ENCODE measurements at places on chromosomes 3 and 15.

- DNase-seq = no peak
Observed at GRCh38 chr3:43262194-43262593, 24.1 kb upstream of the SNRK start.

GRCh38 chr15:90203922-90204321, 2.8 kb downstream of the SEMA4B start:
- DNase-seq = no peak

DNA sequence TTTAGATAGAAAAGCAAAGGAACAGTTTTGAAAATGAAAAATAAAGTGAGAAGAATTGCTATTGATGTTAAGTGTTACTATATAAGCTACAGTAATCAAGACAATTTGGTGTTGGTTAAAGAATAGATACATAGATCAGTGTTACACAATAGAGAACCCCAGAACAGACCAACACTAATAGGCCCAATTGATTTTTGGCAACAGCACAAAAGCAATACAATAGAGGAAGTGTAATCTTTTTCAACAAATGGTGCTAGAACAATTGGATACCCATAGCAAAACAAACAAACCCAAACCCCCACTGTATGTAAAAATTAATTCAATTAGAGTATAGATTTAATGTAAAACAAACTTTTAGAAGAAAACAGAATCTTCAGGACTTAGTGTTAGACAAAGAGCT, 61.8 kb downstream of the ATP11B start:
- DNase-seq = no peak

- DNase-seq = no peak
Observed at GRCh38 chr3:162390891-162391290, 894.3 kb downstream of the OTOL1 start.

GRCh38 chr3:59318881-59319280, 269.1 kb upstream of the CFAP20DC start:
- no peak for DNase-seq

DNA sequence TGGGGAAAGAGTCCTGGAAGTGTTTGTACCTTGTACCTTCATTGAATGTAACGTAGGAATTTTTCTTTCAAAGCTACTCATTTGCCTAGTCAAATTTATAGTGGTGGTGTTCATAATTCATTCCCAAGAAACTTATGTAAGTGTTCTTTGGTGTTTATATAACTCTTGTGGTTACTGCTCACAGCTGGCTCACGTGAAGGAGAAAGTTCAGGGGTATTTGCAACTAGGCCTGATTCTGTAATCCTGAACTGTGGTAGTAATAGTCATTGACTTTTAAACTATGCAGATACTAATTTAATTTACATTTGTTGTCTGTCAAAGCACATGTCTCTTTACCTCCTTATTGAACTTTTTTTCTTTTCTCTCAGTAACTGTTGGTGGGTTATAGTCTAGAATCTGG, 50.5 kb upstream of the TEX264 start:
- no peak for DNase-seq

- no peak for DNase-seq
Observed at GRCh38 chr3:133531981-133532380, 41.5 kb upstream of the CDV3 start.

- no peak for DNase-seq
Observed at GRCh38 chr3:11660242-11660641, 16.5 kb upstream of the VGLL4 start.

GRCh38 chr3:45985532-45986302, 9.9 kb downstream of the FYCO1 start:
- DNase-seq = no peak

- DNase-seq = no peak
Observed at GRCh38 chr3:192825216-192825615, 92.4 kb downstream of the MB21D2 start.

DNA sequence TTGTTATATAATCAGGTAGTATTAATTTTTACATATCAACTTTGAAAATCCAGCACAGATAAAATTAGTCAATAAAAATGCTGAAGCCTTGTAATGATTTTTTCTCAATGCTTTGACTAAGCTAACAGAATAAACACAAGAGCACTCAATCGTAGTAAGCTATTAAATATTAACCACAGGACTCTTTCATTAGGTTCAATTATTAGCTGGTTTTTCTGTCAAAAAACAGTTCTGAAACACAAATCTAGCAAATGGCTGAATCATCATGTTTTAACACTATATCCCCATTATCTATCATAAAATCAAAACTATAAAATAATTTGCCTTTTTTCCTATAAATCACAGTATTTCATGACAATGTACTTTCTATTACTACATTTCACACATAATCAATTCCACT, 69.6 kb downstream of the PLOD2 start:
- no peak for DNase-seq

DNA sequence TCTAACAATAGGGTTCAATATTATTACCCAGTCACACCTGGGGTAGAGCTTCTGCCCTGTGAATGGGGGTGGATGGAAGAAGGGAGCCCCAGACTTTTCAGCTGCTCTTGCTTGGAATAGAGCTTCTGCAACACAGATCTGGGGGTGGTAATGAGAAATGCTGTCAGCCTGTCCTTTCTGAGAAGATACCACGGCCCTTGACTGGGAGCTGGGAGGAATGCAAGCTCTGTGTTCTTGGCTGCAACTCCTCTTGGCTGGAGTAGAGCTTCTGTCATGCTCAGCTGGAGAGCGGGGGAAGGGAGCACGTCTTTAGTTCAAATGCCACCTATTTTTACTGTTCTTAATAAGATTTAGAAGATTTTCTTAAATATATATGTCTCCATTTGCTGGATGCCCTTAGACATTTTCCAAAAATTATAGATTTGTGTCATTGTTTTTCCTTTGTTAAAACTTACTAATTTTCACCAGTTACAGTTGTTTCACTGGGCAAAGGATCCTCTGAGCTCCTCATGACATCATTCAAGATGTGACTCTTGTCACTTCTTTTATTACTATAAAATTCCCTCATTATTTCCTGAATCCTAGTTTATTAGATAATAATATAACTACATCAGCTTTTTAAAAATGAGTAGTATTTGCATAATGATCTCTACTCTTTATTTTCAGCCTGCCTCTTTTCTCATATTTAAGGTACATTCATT, 180.0 kb upstream of the TGFBR2 start:
- no peak for DNase-seq

- no peak for DNase-seq
Observed at GRCh38 chr3:71195492-71195891, 388.0 kb downstream of the FOXP1 start.

GRCh38 chr3:78255403-78255802, 1215.5 kb downstream of the ROBO2 start:
- DNase-seq = no peak

DNA sequence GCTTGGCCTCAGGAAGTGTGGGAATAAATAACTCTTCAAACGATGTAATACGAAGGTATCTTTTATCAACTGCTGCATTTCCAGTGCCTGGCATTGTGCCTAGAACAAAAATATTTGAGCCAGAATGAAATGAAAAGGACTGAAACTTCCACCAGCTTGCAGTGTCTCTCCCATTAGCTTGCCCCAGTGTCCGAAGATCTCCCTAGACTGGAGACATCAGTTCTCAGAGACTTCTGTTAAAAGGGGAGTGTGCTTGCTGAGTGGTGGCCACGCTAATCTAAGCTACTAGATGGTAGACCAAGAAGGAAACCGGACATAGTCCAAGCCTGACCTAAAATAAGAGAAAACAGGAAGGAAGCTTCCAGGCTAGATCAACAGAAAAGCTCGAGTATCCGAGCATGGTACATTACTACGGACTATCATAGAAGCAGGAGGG, 28.6 kb downstream of the KCNAB1 start:
- no peak for DNase-seq

DNA sequence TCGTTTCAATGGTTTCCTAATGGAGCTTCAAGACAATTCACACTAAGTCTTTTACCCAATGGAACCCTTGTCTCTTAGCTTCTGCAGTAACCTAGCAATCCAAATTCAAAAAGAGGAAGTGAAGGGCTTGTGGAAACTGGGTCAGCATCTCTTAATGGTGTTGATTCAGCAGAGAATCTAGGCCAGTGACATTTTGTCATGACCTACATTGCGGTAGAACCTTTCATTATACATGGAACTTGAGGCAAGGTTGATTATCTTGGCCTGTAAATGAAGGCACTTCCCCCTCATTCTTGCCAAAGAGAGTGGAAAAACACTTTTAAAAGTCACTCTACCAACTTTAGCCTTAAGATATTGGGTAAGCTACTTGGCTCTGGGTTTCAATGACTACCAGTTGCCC, 42.8 kb downstream of the C2CD4B start:
- DNase-seq = no peak

DNA sequence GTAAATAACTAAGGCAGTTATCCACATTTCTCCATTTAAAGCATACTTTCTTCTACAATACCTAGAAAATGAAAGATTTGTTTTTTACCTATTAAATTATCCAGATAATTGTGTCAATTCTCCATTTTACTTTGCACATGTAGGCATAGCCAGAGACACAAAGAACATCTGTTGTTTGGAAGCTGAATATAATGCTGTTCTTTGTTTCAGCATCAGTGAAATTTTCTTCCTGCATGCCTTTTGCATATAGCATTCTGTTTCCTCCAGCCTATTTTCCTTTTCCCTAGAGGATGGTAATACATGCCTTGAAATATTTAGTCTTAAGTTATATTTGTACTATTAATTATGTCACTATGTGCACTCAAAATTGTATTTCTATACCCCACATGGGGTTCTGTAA, 233.7 kb downstream of the CNTN6 start:
- DNase-seq = no peak

GRCh38 chr3:16137044-16137443, 37.4 kb upstream of the GALNT15 start:
- no peak for DNase-seq

DNA sequence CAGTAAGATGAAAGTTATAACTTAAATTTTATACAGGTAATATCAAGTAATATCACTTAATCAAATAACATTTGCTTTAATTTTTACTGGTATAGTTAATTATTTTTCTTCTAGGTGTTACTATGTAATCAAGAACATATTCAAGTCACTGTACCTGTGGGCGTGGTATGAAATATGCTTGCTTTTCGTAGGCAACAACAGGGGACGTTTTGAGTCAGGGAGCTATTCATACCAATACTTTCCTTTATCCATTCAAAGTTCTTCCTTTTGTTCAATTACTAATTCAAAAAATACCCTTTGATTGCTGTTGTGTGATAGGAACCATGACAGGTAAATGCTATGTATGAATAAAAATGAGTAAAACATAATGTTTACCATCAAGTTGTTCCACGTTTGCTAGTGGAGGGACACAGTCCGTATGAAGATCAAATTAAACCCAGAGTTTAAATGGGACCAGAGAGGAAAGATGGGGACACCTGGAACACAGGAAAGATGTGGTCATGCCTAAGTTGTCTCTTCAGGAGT, 654.0 kb upstream of the KCNMB2 start:
- DNase-seq = no peak

DNA sequence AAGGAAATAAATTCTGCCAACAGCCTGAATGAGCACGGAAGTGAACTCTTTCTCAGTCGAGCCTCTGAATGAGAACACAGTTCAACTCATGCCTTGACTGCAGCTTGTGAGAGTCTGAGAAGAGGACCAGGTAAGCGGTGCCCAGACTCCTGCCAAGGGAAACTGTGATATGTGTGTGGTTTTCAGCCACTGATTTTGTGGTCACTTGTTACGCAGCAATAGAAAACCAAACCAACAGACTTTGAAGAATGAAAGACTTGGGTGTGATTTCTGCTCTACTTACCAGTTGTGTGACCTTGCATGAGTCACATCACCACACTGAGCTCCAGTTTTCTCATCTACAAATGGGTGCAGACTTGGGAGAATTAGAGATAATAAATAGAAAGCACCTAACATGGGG, 30.6 kb upstream of the FAM107A start:
- no peak for DNase-seq

DNA sequence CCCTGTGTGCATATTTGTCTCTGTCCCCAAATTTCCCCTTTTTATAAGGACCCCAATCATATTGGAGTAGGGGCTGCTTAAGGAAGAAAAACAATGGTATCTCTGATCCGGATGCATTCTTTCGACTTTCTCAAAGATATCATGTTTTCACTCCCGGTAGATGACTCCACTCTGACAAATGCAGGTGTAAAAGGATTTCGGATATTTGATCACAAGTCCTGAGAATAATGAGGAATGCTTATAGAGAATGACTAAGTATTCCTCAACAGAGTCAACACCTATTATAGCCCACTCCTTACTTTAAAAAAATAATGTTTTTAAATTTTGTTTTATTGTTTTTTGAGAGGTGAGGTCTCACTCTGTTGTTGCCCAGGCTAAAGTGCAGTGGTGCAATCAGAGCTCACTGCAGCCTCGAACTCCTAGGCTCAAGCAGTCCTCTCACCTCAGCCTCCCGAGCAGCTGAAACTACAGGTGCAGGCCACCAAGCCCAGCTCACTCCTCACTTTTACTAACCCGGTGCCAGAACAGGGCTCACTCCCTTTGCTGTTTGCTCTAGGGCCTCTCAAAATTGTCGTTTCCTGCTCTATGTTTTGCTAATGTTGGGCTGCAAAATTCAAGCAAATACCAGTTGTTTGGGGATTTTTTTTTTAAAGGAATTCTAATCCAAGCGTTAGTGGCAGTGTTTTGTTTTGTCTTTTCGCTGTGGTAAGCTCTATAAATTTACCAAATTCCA, 24.6 kb downstream of the COL8A1 start:
- DNase-seq = no peak

GRCh38 chr15:29470311-29470710, 200.7 kb upstream of the NSMCE3 start:
- no peak for DNase-seq

DNA sequence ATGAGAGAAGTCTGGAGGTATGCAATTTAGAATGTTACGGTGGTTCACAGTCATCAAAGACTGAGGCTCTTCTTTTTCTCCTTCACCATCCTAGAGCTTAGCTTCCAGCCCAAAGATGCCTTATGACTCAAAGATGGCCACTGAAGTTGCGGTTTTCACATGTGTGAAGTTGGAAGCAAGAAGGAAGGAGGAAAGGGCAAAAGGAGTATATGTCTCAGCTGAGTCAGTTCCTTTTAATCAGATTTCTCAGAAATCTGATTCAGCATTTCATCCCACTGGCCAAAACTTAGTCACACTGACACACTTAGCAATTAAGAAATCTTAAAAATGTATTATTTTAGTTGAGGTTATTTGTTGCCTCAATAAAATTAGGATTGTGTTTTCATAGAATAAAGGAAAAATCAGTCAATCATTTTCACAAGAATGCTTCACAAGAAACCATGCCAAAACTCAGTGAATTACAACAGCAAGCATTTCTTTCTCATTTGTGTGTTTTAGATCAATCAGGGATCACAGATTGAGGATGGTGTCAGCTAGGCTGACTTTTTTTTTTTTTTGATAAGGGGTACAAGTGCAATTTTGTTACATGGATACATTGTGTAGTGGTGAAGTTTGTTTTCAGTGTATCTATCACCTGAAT, 211.1 kb upstream of the GADL1 start:
- no peak for DNase-seq

GRCh38 chr3:133886031-133886722, 9.5 kb downstream of the RAB6B start:
- no peak for DNase-seq

- DNase-seq = no peak
Observed at GRCh38 chr3:8560366-8561007, 58.9 kb downstream of the LMCD1 start.

DNA sequence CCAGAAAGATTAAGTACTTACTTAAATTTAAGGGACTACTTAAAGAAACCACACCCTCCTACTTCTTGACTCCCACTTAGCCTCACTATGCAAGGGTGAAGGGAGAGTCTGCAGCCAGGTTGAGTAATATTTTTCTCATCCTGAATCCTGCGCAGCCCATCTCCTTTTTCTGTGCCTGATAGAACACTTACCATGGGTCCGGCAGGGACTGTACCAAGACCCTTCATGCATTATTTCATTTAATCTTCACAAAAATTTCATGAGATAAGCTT, 562.6 kb upstream of the CFAP20DC start:
- no peak for DNase-seq
